Activated CD4-positive, alpha-beta T cell treated with anti-CD3 and anti-CD28 coated beads for 36 hours (primary cell): ENCODE measurements at places on chromosomes 2 and 18. TPM values are rescaled to one million over a fixed set of nuclear protein-coding genes. Genes with fewer than 3 reads are reported as not detected.

CD8B gene
- total RNA-seq, result 2.3 TPM

ARHGEF4 gene
- total RNA-seq, result 1.9 TPM

STRN gene
- total RNA-seq, result 32.0 TPM

CYP27A1 gene
- 0.12 TPM for total RNA-seq

ABCG8 gene
- total RNA-seq, result not detected
